ENCODE measurements at places on chromosomes 3 and 15.

DNA sequence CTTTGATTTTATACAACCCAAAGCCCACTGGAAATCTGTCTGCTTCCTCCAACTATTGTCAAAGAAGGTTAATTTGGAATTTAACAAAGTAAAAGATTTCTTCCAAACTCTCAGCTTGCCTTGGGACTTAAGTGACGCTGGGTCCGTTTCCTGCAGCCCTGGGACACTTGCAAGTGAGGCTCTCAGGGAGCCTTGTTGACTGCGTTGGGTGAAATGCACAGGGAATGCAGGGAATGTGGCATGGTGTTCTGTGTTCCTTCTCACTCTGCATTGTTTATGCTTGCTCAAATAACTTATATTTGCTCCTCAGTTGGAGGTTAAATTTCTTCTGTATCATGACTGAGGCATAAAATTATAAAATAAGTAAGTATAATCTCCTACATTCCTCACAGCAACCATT lies 60.9 kb upstream of the TJP1 start:
- DNase-seq, result peak; percentile 33

DNA sequence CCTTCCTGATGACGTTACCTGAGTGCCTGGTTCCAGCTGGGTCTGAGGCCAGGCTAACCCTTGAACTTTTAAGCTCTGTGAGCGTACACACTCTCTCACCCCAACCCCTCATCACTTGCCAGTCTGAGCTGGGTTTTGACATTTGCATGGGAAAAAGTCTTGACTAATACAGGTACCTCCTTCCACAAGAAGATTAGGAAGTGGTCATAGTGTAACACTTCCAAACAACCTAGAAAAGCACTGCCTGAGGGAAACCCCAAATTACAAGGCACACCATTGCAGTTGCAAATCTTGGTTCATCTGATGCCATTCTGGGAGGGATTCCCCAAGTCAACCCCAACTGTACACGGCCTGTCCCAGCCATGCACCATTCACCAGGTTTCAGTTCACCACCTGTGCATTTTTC lies 499.8 kb downstream of the FOXP1 start:
- DNase-seq, result no peak

DNA sequence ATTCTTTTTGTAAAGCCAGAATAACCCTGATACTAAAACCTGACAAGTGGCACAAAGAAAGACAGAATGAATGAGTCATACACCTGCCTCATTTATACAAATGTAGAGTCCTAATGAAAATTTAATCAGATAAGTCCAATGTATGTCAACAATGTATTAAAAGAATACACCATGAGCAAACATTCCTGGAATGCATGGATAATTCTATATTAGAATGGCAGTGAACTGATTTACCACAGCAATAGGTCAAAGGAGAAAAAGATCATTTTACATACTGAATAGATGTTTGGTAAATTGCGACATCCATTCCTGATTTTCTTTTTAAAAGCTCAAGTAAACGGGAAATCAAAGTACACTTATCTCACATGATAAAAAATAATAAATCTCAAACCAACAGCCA lies 11.2 kb upstream of the LOXL1 start:
- DNase-seq, result no peak

- DNase-seq, result peak; percentile 66
Measured at GRCh38 chr3:183489455-183490210, 61.2 kb upstream of the MCF2L2 start.

DNA sequence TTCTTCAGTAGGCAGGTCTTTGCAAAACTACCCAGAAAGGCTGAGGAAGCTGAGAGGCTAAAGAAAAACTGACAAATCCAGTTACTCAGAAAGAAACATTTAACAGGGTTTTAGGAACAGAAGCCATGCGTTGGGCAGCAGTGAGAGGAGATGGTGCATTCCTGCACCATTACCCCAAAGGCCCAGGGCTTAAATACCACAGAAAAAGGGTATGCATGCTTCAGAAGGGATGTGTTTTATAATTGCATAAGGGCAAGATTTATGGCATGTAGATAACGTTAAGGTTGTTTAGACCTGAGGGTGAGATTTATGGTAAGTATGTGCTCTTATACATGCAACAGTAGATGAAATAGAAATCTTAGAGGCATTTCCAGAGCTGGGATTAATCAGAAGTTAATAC lies 10.0 kb downstream of the C3orf52 start:
- peak; percentile 66 for DNase-seq

- peak; percentile 61 for DNase-seq
Measured at GRCh38 chr3:30004481-30004880, 601.9 kb upstream of the TGFBR2 start.

DNA sequence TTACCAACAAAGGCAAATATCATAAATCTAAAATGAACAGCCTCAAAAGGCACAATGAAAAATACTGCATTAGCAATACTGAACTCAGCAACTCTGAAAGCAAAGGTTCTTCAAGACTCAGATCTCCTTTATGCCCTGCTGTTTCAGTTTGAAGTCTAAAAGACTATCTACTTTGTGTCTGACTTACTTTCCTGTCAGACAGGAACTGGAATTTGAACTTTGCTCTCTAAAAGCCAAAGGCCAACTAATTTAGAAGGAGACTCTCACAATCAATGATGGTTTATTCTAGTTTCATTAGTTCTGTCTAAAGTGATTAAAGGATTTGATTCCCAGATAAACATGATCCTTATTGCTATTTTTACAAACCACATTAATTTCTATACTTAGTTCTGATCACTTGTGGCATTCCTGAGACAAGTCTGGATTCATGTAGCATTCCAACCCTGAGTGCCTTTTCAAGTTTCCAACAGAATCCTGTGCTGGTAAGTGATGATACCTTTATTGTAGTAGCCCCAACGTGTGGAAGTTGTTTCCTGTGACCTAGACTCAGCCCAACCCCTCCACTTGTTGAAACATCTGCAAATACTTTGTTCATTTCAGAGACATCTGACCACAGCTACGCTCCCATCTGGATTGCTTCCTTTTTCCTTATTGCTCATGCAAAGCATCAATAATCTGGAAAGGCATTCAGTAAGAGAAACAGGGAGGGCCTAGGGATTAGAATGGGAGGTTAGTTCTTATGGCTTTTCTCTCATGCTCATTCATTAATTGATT lies 14.9 kb upstream of the LEKR1 start:
- peak; percentile 55 for DNase-seq

- DNase-seq, result no peak
Measured at GRCh38 chr3:107206945-107207344, 170.3 kb upstream of the CCDC54 start.
